ENCODE measurements at places on chromosomes 3 and 15.

DNA sequence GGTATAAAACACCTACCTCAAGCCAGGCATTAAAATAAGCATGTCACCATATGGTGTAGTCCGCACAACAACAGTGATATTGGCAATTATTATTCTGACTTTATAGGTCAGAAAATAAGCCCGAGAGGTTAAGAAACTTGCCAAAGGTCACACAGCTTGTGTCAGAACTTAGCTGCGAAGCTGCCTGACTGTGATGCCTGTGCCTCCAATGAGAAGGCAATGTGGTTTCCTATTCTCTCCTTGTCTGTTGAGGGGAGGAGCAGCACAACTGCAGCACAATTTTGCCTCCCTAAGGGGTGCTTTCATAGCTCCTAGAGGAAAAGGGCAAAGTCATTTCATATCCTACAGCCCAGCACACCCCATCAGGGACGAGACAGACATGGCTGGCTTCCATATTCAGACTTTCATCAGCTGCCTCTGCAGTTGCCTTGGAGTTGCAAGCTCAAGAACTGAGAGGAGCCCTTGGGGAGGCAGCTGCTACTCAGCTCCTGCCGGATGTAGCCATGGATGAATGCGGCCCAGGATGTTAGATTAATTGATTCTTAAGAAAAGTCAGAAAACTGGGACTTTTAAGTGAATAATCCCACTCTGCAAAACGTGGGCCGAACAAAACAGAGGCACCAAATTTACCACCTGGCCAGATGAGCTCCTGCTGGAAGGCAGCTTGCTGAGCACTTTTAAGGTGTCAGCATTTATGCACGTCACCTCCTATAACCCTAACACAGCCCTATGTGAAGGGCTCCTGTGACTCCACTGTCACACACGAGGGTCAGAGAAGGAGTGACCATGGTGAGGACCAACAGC, 38.5 kb downstream of the MYO5C start:
- no peak for DNase-seq

DNA sequence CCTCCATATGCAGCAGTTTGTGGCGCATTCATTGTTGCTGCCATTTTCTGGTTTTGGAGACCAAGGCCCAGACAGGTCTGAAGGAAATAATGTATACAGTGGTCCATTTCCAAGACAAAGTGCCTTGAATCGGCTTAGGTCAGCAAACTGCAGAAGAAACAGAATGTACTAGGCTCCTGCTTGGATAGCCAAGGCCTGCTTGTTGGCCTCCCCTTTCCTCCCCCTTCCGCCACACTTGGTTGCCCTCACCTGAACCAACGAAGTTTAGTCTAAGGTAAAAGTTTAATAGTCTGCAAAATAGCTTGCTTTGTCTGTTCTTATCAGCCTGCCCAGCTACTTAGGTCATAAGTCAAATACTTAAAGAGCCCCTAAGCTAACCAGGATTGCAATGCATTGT, 12.0 kb upstream of the RTP3 start:
- DNase-seq, result no peak

DNA sequence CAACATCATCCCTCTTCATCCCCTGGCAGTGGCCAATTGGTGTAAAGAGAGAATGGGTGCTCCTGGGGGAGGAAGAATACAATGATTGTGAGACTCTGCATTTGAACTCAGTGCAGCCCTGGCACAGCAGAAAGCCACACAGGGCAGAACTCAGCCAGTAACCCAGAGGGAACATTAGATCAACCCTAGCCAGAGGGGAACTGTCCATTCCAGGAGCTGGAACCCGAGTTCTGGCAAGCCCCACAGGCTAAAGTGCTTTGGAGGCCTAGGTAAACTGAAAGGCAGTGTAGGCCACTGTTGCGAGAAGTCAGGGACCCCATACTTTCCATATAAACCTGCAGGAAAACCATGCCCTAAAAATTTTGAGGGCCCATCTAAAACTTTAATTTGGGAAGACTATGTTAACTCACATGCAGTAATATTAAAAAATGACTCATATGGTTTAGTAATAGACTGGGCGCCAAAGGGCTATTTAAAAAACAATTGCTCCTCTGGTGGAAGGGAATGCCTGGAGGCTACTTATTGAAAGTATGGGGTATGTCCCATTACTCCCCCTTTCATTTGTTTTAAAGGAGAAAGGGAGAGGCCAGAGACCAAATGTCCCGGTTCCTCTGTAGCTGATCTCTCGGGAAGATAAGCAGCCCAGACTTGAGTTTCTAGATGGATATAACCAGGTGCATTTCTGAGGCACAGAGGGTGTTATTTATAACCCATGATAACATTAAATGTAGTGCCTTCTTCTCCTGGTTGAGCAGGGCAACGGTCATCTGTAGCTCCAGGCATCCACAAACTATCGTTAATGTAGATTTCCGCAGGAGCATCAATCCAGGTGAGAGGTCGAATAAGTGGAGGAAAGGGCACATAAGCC, 5.8 kb upstream of the RAD51 start:
- no peak for DNase-seq

DNA sequence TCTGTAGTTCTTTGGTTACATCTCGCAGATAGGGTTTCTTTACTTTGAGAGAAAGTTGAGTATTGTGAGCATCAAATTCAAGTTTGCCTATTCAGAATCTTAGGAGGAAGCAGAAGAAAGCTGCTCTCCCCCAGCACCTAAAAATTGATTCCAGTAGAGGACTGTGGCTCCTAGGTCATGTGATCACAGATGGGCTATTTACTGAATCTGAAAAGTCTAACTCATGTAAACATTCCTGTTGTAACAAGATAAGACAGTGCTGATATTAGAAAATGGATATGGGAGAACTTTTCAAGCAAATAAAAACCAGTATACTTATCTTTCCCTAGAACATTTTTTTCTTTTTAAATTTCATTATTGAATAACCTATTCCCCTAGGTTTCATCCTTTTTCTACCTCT, 308.4 kb upstream of the SLITRK3 start:
- DNase-seq, result no peak

- no peak for DNase-seq
Observed at GRCh38 chr3:172209333-172210321, 170.2 kb downstream of the FNDC3B start.

GRCh38 chr15:87200149-87200548, 1056.4 kb downstream of the NTRK3 start:
- no peak for DNase-seq

GRCh38 chr3:187021748-187022402, 91.5 kb downstream of the ST6GAL1 start:
- no peak for DNase-seq

DNA sequence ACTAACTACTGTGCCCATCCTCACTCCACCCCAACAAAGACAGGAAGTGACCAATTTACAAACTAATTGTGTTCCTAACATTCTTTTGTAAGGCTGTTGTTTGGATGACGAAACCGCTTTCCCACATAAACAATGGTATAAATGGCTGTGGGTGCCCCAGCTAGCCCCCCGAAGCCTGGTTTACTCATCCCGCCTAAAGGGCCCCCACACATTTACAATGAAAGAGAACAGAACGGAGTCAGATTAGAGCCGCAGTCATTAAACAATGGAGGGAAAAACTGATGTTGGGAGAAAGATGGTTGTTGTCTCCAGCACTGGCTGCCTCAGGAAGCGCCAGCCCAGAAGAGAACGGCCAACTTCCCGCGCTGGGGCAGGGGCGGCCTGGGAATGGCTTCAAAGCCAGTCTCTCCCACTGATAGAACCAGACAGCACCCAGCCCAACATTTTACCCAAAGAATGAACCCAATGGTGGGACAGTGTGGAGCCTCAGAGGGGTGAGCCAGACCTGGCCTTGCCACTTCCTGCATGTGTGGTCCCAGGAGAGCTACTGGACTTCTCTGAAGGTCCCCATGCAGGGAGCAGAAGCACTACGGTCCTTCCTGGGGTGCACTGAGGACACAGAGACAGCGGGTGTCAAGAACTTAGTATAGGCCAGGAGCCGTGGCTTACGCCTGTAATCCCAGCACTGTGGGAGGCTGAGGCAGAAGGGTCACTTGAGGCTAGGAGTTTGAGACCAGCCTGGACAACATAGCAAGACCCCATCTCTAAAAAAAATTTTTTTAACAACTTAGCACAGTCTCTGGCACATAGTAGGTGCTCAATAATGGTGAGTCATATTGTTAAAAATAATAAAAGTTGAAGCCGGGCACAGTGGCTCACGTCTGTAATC, 75.8 kb upstream of the GATA2 start:
- no peak for DNase-seq

- DNase-seq, result no peak
Observed at GRCh38 chr3:158769549-158769948, 32.3 kb upstream of the MFSD1 start.

DNA sequence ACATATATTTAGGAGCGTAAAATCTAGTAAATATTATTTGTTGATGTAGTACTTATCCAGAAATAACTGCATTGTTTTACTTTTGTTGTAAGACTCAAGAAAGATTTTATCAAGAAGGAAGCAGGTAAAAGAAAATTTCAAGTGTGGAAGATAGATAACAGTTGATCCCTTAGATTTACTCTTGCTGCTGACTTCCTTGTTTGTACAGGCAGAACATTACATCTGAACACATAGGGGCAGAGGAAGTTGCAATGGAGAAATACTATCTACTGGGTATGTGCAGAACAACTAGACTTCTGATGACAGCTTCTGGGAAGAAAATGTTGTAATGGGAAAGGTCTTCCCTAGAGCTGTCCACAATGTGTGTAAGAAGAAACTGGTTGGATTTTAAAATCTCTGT, 350.6 kb downstream of the NLGN1 start:
- no peak for DNase-seq

All from NCI-H1694 (cell line).